ENCODE measurements at places on chromosomes 12 and 14. TPM values are rescaled to one million over a fixed set of nuclear protein-coding genes. Genes with fewer than 3 reads are reported as not detected.

MIP gene
- total RNA-seq: not detected

GPR137C gene
- 0.12 TPM for total RNA-seq

RAD9B gene
- 2.3 TPM for total RNA-seq

KRT82 gene
- not detected for total RNA-seq

KRT80 gene
- 0.16 TPM for total RNA-seq

GUCY2C gene
- not detected for total RNA-seq

GSG1 gene
- total RNA-seq: not detected

SERPINA9 gene
- not detected for total RNA-seq

GRCh38 chr12:54222609-54223008 is 33.8 kb upstream of the SMUG1 start:
- ATAC-seq: no peak

GRCh38 chr12:29025937-29026336 is 123.1 kb upstream of the FAR2 start:
- ATAC-seq: no peak

GRCh38 chr14:34059925-34060650 is 109.2 kb upstream of the EGLN3 start:
- ATAC-seq: peak; percentile 94

GRCh38 chr14:22865424-22866405 is 5.8 kb upstream of the LRP10 start:
- no peak for ATAC-seq

DNA sequence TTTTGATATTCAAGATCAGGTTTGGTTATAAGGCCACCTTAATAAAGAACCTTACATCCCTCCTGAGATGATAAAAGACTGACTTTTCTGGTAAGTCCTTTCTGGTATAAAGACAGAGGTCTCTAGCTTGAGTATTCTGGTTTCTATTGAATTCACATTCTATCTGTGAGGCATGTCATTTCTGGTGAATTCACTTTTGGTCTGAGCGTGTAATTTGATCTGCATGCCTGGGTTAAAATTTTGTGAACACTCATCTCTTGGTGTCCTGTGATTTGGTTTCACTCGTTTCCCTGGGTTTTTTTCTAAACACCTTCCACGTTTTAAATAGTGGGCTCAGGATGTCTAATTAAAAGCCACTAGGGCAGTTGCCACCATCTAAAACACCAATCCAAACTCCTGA is 12.2 kb downstream of the EIF5 start:
- no peak for ATAC-seq

GRCh38 chr14:55951341-55952206 is 166.6 kb upstream of the PELI2 start:
- ATAC-seq: no peak

GRCh38 chr14:93811020-93811419 is 22.7 kb upstream of the PRIMA1 start:
- no peak for ATAC-seq

DNA sequence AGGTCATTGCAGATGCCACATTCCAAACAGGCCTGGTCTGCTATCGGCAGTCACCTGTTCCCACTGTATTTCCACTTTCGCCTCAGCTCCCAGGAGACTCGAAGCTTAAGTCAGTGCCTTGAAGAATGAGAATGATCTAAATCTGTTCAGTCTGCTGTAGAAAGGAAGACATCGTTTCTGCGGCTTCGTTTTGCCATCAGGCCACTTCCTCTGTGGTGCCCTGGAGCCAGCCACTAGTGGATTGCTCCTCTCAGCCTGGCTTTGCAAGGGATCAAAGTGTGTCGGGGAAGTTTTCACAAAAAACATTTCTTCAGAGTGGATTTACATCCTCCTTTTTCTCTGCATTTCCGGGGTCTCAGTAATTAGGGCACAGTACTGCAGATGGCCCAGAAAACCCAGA is 66.7 kb downstream of the AACS start:
- ATAC-seq: no peak

DNA sequence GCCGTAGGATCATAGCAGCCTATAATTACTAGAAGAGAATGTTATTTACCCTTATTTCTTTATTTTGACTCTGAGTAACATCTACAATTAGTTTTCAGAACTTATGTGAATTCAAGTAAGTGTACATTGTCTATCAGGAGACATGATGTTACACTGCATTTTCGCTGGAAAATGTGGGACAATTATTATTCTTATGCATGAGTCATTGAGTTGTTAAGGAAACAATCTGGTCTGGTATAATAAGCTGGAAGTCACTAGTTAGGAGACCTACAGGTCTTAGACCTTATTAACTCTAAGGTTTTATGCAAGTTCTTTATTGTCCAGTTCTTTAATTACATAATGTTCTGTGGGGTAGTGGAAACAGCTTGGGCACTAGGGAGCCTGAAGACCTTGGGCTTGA is 5.8 kb downstream of the KTN1 start:
- ATAC-seq: no peak

GRCh38 chr12:124171231-124171979 is 123.5 kb upstream of the RFLNA start:
- no peak for ATAC-seq

GRCh38 chr14:65412856-65413738 is 567 bp downstream of the FUT8 start:
- ATAC-seq: peak; percentile 69

DNA sequence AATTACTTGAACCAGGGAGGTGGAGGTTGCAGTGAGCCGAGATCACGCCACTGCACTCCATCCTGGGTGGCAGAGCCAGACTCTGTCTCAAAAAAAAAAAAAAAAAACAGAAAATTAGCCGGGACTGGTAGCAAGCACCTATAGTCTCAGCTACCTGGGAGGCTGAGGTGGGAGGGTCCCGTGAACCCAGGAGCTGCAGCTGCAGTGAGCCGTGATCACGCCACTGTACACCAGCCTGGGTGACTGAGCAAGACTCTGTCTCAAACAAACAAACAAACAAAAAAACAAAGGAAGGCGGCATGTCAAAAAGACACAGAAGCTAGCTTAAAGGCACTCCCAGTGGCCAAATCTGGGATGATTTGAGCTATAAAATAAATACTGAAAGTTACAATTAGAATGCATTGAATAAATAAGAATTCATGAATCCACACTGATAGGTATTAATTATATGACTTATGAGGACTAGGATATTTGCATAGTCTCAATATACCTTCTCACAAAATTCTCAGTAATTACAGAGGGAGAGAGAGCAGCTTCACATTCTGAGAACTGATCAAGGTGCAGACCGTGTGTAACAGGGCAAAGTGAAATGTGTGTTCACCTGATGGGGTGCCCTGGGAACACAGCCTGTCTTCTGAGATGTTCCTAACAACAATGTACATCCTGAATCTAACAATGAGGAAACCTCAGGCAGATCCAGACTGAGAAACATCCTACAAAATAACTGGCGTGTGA is 42.7 kb upstream of the GPR132 start:
- no peak for ATAC-seq

DNA sequence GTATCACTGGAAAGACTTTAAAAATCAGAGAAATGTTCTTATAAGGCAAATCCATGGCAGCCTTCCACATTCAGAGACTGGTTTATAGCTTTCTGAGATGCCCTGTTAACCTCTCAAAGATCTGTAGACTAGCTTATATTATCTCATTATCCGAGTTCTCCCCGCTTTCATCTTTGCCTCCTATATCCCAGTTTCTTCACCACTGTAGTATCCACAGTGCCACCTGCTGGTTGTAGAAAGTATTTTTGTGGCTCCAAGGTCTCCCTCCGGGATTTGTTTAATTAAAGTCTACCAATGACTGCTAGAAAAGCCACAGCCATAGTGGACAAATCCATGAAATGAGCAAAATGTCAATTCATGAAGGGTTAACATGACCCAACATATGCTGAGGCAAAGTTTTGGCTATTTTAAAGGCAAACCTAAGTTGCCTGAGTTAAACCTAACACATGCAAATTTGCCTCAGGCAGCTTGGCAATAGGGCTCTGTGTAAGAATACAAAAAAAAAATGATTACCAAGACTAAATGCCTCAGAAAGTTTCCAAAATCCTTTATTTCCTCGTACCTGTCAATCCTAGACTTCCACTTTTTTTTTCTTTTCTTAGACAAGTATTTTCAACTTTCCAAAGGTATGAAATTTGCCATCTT is 218.8 kb upstream of the BMP4 start:
- no peak for ATAC-seq

Data from gastroesophageal sphincter (tissue), 4 donors.